ENCODE measurements at places on chromosomes 7 and 10.

- no peak for DNase-seq
Observed at GRCh38 chr10:86732771-86733170, 23.6 kb upstream of the BMPR1A start.

DNA sequence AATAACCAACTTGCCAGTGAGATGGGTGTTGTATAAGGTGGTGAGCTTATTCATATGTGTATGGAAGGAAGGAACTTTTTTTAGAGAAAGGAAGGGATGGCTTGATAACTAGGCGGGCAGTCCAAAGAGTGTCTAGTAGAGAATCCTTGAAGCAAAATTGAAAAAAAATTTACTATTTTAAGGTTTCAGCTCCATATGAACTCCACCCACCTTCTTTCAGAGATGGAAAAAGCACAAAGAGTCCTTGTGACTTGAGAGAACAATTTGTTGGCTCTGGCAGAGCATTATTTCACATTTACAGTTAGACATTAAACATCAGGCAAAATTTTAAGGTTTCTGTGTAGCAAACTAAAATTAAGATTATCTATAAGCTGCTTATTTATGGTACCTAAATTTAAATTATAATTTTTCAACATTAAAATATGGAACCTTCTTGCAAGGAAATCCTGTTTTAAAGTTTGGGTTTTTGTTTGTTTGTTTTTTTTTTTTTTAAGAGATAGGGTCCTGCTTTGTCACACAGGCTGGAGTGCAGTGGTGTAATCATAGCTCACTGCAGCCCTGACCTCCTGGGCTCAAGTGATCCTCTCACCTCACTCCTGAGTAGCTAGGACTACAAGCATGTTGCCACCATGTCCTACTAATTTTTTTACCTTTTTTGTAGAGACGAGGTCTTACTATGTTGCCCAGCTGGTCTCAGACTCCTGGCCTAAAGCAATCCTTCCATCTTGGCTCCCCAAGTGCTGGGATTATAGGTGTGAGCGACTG lies 12.2 kb downstream of the PTPN12 start:
- no peak for DNase-seq

DNA sequence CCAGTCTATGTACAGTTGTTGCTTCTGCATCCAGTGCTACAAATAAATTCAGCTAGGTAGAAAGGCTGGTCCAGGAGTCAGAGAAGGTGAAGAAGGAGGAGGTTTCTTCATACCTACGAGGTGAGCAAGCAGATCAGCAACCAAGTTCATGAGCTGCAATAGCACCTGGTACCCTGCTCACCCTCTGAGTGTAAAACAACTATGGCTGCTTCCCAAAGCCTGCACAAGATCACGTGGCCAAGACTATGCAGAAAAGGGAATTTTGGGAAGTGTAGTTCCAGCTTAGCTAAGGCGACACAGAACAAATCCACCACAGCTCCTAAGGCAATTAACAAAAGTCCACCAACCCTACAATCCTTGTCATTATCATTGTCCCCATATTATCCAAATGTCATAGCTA lies 95.9 kb upstream of the AUTS2 start:
- DNase-seq, result no peak

- DNase-seq, result no peak
Observed at GRCh38 chr10:10499839-10500238, 517.8 kb upstream of the CELF2 start.

- DNase-seq, result no peak
Observed at GRCh38 chr7:37540917-37541316, 92.3 kb upstream of the ELMO1 start.

DNA sequence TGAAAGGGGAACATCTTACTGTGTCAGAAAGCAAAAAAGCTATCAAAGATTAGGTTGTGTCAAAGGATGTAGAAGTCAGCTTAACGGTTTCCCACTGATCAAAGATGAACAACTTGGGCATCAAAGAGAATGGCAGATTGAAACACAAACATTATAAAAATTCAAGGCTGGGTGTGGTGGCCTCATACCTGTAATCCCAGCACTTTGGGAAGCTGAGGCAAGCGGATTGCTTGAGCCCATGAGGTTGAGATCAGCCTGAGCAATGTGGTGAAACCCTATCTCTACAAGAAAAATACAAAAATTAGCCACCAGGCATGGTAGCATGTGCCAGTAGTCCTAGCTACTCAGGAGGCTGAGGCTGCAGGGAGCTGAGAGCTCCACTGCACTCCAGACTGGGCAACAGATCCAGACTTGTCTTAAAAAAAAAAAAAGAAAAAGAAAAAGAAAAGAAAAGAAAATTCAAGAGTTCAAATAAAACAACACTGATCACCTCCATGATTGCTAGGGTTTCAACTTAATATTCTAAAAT lies 34.5 kb downstream of the RTKN2 start:
- DNase-seq, result no peak

DNA sequence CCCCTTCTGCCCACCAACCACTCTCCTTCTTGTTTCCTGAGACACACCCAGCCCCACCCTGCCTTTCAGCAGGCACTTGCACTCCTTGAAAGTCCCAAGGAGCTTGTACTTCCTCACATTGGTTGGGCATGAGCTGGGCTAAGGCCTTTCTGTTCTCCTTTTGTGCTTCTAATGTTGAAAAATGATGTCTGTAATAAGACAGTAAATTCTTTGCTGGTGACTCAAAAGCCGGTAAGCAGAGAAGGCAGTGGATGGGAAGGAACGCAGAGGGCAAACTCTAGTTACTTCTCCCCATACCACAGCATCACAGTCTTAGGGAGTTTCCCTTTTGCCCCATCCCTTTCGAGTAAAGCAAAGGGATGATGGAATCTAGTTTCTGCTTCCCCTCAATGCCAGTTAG lies 185.6 kb downstream of the PLXNA4 start:
- DNase-seq, result peak; percentile 0

DNA sequence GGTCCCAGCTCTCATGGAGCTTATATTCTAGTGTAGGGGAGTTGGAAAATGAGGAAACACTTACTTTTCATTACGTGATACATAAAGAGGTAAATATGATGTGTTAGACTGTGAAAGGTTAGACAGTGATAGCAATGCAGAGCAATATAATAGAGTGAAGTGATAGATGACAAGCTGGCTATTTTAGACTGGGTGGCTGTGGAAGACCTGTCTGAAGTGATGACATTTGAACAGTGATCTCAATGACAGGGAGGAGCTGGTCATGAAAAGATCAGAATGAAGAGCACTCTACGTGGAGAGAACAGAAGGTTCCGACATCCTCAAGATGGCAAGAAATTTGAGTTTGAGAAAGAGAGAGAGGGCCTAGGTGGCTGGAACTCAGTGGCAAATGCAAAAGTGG lies 118.9 kb upstream of the MKLN1 start:
- DNase-seq, result no peak

GRCh38 chr7:12475362-12476063 lies 71.8 kb upstream of the VWDE start:
- DNase-seq, result no peak

DNA sequence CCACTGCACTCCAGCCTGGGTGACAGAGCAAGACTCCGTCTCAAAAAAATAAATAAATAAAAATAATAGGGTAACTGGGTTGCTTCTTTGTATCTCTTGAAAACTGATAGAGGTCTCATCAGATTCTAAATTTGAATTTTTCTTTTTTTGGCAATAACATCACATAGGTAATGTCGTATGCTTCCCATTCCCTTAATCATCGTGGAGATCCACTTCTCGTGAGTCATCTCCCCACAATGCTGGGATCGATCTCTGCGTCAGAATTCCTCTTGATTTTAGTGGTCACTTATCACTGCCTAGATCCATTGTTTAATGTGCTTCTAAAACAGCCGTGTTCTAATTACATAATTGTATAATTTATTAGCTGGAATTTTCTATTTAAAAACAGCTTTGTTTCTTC lies 70.5 kb upstream of the DNAJB6 start:
- no peak for DNase-seq

DNA sequence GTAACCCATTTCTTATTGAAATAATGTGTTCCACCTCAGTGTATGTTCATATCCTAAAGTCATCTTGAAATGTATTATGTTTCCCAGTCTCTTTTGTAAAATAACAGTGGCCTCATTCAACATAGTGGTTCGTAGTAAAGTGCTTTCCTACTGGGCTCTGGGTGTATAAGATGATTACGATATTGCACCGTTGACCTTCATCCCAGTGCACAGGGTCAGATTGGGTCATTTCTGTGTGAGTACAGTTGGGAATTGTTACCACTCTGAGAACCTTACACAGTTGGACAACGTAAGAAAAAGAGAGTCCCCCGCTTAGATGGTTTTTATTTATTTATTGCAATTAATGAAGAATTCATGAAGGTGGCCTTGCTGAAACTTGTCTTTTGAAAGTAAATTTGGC lies 135.6 kb downstream of the CHN2 start:
- DNase-seq, result no peak

DNA sequence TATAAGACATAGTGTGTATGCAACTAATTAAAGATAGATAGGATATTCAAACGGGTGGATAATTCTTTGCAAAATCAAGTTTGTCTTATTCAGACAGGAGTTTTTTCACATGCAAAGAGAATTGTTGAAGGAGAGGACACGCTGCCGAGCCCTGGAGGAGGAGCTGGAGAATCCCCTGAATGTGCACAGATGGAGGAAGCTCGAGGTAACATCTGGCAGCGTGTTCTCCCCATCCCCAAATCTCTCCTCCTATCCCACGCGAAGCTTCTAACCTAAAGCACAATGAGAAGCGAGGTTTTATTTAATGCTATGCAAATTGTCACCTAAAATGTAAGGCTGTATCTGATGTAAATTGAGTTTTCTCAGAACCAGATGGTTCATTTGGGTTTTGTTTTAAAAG lies 50.0 kb downstream of the CFAP58 start:
- DNase-seq, result no peak

- no peak for DNase-seq
Observed at GRCh38 chr7:99129001-99129400, 14.9 kb downstream of the SMURF1 start.

GRCh38 chr10:30510932-30511700 lies 77.1 kb downstream of the MAP3K8 start:
- DNase-seq, result no peak

- DNase-seq, result peak; percentile 74
Observed at GRCh38 chr7:149209518-149210269, 14.3 kb downstream of the ZNF282 start.

- no peak for DNase-seq
Observed at GRCh38 chr10:28396331-28396730, 93.5 kb upstream of the MPP7 start.

DNA sequence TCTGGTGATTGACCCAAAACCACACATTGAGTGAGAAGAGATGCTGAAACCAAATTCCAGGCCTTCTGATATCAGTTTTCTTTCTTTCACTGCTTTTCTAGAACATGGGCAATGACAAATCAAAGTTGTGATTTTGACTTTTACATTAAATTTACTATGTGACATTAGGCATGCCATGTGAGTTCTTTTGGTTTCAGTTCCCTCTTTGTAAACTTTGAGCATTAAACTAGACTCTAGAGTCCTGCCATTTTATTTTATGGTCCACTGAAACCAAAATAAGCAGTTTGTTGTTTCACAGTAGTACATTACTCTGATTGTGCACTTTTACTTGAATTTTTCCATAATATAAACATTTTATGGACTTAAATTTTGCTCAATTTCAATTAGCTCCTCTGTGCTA lies 381.1 kb upstream of the SEMA3D start:
- no peak for DNase-seq

GRCh38 chr7:92799446-92800211 lies 36.7 kb downstream of the CDK6 start:
- no peak for DNase-seq

- peak; percentile 17 for DNase-seq
Observed at GRCh38 chr10:93462881-93463280, 19.3 kb downstream of the MYOF start.

DNA sequence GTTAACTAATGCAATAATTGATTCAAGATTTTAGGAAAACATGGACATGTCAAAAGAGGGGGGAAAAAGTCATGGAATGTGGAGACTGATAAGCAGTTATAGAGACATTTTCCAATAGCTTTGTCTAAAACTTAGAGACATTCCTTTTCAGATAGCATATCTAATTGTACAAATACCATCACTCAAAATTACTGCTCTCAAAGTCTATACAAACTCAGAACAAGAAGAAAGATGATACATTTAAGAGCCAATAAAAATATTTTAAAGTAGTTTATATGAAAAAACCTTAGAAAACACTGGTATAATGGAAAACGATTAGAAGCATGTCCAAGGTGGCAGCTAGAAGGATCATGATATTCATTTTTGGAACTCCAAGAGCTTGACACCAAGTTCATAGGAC lies 146.5 kb downstream of the DOCK4 start:
- DNase-seq, result no peak

- no peak for DNase-seq
Observed at GRCh38 chr10:4847561-4848355, 21.8 kb downstream of the AKR1E2 start.

- DNase-seq, result no peak
Observed at GRCh38 chr10:69696073-69696731, 66.2 kb downstream of the FAM241B start.

- no peak for DNase-seq
Observed at GRCh38 chr10:32995751-32996150, 37.7 kb upstream of the ITGB1 start.

- no peak for DNase-seq
Observed at GRCh38 chr7:151524331-151524730, 4.6 kb upstream of the RHEB start.

GRCh38 chr10:113053091-113053490 lies 103.0 kb downstream of the TCF7L2 start:
- no peak for DNase-seq

DNA sequence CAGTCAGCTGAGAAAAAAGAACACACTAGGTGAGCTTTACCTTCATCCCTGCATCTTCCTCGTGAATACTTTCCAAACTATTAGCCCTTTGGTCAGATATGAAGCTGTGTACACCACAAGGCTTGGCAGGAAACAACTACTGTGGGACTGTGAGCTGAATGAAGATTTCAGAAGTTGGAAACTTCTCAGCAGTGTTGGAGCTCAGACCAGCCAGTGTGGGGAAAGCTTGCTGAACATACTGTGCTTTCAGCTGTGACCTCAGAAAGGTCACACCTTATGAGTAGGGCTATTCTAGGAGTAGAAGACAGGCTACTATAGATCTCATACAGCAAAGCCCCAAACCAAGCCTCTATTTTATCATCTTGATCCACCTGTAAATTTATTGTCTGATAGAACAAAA lies 123.6 kb downstream of the EXOC4 start:
- no peak for DNase-seq

DNA sequence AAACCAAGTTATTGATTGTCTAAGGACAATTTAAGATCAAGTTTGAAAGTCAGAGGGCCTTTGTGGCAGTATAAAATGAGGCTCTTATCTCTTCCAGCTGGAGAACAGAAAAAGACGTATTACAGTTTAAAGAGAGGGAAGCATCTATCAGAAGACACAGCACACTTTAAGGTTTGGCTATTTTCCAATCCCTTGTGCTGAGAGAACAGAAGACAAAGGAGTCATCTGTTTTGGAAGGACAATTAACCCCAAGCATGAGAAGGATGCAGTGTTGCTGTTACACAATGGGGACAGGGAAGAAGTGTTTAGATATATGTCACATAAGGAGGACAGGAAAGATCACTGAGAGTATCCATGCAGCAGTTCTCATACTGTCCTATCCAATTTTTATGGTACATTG lies 1224.2 kb upstream of the SORCS1 start:
- no peak for DNase-seq

Data from CD4-positive, alpha-beta T cell treated with Interleukin-2 at 100 ng/mL for 4 hours (primary cell).